NCI-H2081 (cell line): ENCODE measurements at places on chromosomes 1 and 21.

DNA sequence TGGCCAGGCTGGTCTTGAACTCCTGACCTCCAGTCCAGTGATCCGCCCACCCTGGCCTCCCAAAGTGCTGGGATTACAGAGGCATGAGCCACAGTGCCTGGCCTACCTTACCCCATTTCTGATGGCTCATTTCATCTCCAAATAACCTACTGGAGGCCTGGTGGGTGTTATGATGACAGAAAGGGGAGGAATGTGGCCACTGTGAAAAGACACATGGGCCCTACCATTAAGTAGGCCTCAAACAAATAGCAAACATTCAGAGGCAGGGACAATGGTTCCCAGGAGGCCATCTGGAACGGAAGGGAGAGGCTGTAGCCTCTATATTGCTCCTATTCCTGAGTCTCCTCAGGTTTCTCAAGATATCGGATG is 932 bp upstream of the FCRLA start:
- DNase-seq: no peak

GRCh38 chr21:20720623-20721022 is 277.6 kb upstream of the NCAM2 start:
- DNase-seq: no peak

DNA sequence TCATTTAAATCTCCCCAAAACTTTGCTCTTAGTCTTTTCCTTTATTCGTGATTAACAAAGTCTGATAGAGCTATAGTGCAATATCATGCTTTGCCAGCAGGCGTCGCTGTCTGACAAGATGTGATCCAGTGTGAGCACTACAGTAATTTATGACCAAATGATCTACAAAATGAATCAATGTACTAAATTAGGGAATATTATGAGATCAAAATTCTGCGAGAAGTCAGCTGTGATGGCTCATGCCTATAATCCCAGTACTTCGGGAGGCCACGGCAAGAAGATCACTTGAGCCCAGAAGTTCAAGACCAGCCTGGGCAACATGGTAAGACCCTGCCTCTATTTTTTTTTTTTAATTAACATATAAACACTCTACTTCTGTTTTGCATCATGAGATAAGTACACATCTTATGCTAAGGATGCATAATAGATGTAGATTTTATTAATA is 3.6 kb upstream of the SPSB1 start:
- peak; percentile 29 for DNase-seq

DNA sequence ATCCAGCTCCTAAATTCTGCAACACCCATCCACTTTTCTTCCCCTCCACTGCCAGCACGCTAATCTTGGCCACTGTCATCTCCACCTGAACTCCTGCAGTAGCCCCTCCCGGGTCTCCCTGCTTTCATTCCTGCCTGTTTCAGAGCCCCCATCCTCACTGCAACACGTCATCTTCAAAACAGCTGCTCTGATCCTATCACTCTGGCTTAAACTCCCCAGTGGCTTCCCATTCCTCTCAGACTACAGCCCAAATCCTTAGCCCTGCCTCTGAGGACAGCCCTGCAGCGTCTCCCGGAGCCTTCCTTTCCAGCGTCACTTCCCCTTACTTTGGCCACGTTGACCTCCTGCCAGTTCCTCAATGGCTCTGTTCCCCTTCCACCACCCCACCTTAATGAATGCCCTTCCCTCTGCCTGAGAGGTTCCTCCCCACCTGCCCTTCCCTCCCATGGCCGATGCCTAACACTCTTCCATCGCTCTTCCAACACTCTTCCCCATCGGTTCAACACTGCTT is 22.9 kb upstream of the IFNAR2 start:
- no peak for DNase-seq

- DNase-seq: no peak
These were observed 170.2 kb downstream of the DYRK1A start for GRCh38 chr21:37536616-37537278.

- no peak for DNase-seq
These were observed 17.6 kb upstream of the RWDD3 start for GRCh38 chr1:95216292-95216990.

DNA sequence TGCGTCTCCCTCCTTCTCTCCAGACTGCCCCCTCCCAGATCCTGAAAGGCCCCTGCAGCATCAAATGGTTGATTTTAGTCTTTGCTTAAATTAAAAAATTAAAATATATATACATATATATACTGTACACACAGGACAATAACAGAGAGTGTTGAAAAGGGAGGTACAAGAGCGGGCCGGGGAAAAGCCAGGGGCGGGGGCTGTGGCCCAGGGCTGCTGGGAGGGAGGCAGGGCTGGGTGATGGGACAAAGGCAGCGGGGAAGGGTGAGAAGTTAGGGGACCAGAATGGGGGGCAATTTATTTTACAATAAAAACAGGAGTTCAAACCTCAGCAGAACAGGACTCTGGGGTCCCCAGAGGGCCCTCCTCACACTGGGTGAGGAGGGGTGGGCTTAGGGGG is 10.5 kb downstream of the ARL8A start:
- no peak for DNase-seq

DNA sequence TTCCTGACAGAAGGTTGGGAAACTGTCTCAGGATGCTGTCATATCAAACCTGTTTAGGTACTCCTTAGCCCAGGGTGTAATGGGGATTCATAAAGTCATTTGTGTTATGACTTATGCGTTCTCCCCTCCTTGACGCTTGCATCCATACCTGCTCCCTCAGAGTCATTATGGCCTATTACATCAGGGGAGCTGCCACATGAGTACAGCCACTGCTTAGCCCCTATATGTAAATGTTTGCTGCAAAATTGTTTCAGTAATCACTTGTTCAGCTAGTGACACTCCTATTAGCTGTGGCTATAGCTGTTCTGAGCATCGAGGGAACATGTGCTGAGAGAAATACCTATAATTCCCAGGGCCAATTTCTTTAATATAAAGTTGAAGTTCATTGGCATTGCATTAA is 10.5 kb downstream of the NTNG1 start:
- no peak for DNase-seq

DNA sequence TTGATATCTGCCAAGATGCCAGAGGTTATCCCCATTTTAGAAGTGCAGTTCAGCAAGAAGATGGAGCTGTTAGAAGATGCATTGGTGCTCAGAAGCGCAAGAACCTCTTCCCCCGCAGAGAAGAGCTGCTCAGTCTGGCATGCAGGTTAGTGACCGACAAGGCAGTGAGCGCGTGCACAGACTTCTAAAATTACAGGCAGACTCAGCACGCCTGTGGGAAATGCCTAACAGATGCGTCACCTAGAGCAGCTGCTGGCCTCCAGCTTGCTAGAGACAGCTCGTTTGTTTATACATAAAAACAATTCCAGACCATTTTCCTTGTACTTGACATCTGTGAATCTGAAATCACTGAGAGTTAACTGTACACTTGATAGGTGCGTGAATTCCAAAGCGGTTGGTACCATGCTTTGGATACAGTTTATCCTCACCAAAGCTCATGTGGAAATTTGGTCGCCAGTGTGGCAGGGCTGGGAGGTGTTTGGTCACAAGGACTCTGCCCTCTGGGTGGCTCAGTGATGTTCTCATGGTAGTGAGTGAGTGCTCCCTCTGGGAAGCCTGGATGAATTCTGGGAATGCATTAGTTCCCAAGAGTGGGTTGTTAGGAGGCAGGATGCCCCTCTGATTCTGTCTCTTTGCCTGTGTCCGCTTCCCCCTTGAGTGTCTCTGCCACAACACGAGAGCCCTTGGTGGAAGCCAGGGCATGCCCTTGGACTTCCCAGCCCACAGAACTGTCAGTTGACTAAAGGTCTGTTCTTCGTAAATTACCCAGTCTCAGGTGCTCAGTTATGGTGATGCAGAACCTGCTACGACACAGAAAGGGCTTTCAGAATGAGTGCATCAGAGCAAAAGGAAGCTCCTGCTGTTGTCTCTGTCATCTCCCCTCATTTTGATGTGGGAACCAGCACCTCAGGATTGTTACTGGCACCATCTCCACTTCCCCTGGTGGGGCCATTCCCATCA is 24.4 kb downstream of the SNAP47 start:
- DNase-seq: no peak

- DNase-seq: no peak
These were observed 1.7 kb downstream of the C1QB start for GRCh38 chr1:22654692-22655091.

GRCh38 chr1:222547944-222548671 is at the start of gene HHIPL2:
Gene HHIPL2 (minus strand): TSS chr1:222548104. CDS start chr1:222548044, 60 bp downstream.
- DNase-seq: no peak

DNA sequence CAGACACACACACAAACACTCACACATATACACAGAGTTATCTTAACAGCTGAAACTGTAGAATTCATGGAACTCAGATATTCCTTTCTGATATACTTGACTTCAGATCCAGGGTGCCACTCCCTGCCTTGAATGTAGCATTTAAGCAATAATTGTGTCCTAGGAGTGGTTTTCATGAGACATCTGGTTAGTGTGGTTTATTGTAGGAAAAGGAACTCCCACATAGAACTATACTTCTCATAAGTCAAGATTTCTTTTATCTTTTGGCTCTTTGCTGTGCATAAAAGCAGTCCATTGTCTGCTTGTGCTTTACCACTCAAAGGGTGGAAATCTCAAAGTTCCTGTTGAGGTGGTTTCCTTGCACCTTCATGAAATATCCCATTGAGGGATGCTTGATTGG is 272.6 kb upstream of the SGIP1 start:
- DNase-seq: no peak

DNA sequence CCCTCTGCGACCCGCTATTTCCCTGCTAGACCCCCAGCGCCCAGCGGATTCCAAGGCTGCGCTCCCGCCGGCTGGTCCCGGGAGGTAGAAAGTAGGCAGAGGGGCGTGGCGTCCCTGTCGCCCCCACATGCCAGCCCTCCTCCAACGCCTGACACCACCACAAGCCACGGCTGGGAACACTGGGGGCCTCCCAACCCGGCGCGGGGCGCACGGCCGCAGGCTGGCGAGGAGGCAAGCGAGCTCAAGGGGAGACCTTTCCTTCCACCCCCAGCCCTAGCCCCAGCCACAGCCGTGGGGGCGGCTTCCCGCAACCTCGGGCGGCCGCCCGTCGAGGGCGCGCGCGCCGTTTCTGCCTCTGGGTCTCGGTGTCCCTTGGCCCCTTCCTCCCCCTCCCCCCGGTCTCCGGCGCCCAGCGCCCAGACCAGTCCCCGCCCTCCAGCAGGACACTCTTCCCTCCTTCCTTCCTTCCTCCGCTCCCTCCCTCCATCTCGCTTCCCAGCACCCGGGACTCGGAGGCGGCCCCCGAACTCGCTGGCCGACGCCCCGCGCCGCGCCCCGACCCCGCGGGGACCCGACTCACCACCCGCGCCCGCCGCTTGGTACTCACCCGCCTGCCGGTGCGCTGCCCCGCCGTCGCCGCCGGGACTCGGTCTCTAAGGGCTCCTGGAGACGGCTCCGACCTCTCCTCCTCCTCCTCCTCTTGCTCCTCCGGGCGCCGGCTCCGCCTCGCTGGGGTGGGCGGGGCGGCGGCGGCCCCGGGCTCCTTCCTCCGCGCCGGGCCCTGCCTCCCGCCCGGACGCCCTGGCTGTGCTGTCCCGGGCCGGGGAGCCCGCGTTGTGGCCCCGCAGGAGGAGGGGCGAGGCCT is at the start of gene GNG12:
Gene GNG12 (minus strand): TSS at position 731 of the 865 bp plus-strand sequence. CDS start 125,781 bp downstream, outside the sequence.
- no peak for DNase-seq

GRCh38 chr1:195733408-195733807 is 874.8 kb downstream of the KCNT2 start:
- DNase-seq: no peak
